Activated naive CD4-positive, alpha-beta T cell (primary cell): ENCODE measurements at places on chromosomes 12 and 14.

DNA sequence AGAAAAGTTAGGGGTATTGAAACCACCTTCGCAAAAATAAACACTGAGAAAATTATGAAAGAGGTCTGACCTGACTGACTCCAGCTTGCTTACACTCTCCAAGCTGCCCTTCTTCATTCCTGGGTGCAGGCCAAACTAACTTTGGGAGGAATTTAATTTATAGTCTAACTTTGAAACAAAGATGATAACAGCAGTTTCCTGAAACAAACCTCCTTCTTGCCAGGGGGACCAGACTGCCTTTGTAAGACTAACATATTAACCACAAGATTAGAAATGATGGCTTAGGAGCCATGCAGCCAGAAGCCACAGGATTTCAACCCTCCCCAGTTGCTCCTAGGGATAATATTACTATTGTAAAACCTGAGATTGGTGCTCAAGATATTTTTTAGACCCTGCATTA, 13.8 kb upstream of the EEA1 start:
- no peak for DNase-seq

DNA sequence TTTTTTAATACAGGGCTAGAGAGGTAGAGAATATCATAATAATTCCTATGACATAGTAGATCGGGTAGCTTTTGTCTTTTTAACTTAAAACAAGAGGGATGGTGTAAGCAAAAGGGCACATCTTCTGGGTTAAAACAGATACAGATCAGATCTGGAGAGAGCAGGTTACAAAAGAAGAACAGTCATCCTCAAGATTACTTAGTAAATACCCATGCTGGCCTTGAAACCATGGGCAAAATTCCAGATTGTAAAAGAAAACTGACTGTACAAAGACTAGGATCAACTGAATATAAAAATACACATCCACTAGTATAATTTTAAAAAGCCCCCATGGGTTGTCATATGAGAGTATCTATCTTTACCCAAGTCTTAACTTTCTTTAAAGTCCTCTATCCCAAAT, 76.7 kb downstream of the MED13L start:
- no peak for DNase-seq

- DNase-seq: no peak
Observed at GRCh38 chr12:11778713-11779685, 129.5 kb downstream of the ETV6 start.

DNA sequence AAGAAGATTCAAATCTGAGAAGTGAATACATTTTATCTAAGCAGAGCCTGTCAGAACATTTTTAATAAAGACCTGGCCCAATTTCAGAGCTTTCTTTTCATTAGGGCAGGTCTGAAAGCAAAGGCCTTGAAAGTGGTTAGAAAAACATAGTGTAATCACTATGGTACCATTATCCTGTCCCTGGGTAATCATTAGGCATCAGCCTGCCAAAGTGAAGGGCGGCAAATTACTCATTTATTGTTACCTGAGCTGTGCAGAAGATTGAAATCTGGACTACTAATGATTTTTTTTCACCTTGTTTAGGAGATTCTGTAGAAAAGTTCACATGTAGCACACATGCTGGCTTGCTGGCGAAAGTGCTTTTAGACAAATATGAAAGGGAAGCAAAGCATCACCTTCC, 92.6 kb upstream of the PRKD1 start:
- no peak for DNase-seq

DNA sequence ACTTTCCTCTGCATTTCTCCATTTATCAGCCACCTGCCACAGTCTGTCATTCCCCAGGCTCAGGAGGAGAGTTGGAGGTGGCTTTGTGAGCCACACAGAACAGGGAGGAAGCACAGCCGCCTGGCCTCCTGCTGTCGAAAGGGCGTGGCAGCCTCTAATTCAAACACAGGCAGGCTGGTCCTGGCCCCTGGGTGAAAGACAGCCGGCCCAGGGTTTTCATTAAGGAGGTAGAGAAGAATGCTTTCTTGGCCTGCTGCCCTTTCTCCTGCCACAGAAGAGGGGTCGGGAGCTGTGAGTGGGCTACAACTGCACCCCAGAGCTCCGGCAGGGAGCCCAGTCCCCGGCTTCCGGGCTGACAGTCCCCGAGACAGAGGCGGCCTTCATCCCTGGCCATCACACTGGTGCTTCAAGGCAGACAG, 108.6 kb upstream of the FZD10 start:
- no peak for DNase-seq

DNA sequence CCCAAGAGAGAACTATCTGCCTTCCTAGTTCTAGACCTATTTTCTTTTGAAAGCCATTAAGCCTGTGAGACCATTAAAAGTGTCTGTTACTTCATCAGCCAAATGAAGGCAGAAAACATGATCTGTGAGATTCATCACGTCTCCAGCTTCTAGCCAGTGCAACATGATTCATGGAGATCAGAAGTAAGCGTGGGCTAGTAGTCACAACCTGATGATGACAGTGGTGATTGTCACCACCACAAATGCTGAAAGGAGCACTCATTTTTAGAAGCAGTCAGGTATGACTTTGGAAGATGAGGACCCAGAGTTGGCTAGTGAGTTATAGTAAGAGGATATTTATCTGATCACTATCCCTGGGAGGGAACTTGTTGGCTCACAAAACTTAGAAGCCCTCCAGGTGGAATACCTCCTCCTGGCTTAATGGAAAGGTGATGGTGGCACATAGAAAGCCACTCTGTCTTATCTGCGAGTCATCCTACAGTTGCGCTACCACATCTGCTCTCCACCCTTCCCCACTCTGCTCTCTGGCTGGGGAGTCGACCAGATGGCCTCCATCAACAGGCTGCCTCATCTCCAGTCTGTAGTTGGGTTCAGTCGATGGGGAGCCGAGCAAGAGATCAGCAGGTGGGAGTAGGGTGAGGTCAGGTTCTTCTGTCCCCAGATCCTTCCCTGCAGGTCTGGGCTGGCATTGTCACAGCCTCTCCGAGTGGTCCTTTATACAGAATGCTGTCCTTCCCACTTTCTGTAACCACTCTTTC, 317.6 kb upstream of the FKBP4 start:
- DNase-seq: no peak

DNA sequence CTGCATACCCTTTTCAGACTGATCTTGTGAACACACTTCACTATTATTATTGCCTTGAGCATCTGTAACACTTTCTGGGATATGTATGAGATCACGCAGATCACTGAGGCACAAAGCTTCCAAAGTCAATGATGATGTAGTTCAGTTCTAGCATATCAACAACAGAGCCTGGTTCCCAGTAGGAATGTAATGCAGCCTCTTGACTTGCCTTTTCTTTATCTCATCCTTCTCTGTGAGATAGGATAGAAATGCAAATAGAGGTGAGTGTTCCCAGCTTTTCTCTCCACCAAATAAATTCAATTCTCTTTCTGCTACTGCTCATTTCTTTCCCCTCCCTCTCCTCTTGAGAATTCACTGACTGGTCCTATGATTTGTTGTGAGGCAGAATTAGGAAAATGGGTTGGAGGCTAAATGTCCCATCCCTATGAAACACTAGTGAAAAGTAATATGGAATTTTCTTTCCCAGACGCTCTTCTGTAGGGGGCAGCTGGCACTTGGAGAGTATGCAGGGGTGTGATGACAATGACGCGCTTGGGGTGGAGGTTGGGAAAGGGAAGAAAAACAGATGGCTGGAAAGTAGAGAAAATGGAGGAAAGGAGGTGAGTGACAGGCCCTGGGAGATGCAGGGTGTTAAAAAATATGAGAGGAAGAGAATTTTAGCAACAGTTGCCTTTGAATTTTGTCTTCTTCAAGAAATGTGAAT, 96.0 kb upstream of the TMTC1 start:
- no peak for DNase-seq

GRCh38 chr14:69687606-69688298, 76.4 kb downstream of the SUSD6 start:
- no peak for DNase-seq

GRCh38 chr14:33987565-33988080, 36.7 kb upstream of the EGLN3 start:
- DNase-seq: no peak

- DNase-seq: no peak
Observed at GRCh38 chr12:12890543-12891079, 751 bp upstream of the GPRC5A start.

GRCh38 chr12:32843528-32844095, 53.0 kb downstream of the PKP2 start:
- no peak for DNase-seq

DNA sequence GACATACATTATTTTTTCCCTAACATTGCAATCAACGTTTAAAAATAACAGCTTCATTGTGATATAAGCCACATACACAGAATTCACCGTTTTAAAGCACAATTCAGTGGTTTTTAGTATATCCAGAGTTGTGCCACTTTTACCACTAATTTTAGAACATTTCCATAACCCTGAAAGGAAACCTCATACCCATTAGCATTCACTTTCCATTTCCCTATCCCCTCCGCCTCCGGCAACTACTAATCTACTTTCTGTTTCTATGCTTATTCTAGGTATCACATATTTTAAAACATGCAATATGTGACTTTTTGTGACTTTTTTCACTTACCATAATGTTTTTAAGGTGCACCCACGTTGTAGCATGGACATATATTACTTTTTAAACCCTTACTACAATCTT, 55.6 kb upstream of the ISM2 start:
- no peak for DNase-seq

DNA sequence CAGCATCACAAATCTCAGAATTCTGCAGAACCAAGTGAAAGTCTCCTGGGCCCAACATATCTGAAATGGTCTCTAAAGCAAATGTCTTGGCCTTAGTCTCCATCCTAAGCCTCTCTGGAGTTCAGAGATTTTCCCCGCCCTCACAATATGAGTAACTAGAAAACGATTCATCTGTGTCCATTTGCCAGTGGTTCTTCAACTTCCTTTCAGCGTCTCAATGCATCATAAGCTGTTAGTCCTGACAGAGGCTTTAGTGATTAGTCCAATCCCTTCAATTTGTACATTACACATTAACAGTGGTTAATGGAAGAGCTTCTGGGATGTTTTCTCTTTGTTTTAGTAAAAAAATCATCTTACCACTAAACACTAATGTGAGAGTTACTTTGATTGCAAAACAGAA, 17.4 kb downstream of the NPC2 start:
- no peak for DNase-seq

DNA sequence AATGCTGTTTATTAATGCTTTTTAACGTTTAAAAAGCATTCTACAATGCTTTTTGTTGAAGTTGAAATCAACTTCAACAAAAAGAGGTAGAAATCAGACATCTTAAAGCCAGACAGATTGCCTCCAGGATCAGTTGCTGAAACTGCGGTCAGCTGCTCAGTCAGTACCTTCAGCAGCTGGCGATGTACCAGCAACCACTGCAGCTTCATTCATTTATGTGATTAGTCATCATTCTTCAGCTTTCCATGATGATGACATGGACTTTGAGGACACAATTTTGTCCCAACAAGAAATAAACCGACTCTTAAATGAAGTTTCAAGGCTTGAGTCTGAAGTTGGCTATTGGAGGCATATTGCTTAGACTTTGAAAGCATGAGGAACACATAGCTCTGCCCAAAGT, 31.5 kb upstream of the NUAK1 start:
- DNase-seq: no peak

- DNase-seq: no peak
Observed at GRCh38 chr12:3352230-3352629, 138.8 kb upstream of the PRMT8 start.

- no peak for DNase-seq
Observed at GRCh38 chr12:115758183-115758582, 519.3 kb downstream of the MED13L start.

GRCh38 chr12:48787791-48788523, 932 bp downstream of the ADCY6 start:
- no peak for DNase-seq

DNA sequence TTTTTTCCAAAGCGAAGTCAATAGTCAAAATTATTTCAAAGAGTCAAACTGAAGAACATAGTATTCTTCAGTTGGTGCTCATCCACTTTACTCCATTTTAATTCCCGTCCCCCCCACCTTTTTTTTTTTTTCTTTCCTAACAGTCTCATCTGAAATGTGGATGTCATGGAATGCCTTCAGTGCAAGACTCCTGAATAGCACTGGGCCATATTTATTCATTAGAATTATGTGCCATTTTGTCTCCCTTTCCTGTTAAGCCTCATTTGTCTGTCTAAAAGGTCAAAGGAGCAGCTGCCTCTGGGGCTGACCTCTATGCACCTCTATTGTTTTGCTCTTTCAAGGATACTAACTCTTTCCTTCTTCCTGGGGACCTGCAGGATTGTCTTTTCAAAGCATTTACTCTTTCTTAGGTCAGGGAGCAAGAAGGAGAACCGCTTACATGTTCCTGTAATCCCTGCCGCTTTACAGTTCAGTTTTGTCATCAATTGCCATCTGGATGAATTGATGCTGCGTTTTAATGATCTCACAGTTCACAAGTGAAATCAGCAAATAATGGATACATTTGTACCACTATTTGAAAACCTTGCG, 310.6 kb downstream of the NPAS3 start:
- no peak for DNase-seq

DNA sequence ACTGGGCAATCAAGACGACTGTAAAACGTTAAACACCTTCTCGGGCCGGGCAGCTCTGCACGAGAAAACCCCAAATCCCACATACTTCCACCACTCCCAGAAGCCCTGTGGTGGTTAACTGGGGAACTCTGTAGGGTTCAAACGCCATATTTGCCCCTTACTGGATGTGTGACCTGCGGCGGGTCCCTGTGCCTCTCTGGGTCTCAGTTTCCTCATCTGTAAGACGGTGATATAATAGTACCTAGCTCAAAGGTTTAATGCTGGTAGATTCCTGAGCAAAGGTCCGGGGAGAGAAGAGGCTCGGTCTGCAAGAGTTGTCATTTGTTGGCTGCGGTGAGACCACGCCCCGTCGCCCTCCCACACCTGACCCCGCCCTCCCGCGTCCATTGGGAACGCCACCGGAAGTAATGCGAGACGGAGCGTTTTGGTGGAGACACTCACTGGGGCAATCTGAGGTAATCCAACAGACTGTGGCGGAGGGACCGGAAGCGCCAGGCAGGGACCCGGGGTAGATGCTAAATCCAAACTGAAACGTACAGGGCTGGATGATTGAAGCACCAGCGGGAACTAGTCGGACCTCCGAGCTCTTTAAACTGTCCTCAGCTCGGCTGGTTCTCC, 661 bp upstream of the OGFOD2 start:
- DNase-seq: peak; percentile 98

DNA sequence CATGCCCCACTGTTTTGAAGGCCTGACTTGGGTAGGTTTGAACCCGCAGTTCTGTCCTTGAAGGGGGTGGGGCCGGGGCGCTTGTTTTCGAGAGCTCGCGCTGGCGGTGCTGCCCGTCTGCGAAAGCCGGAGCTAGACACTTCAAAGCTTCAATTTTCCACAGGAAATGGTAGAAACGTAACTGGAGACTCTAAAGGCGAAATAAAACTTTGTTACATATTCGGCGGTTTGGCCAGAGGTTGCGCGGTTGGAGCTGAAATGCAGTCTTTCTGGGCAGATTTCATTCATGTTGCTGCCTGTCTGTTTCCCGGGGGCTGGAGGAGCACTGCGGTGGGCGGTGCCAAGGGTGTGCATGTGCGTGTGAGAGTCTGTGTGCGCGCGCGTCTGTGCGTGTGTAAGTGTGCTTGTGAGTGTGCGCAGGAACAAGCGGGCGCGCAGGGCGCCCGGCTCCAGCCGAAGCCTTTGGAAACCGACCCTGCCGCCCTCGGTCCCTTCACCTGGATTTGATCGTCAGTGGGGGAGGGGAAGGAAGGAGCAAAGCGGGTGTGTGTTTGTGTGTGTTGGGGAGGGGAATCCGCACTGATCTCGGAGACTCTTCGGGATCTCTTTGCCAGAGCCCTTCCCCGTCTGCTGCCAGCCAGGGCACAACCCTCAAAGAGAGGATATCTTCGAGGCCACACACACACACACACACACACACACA, 227.7 kb upstream of the CRY1 start:
- peak; percentile 74 for DNase-seq

GRCh38 chr12:38875586-38876228, 29.7 kb downstream of the CPNE8 start:
- no peak for DNase-seq

- no peak for DNase-seq
Observed at GRCh38 chr14:102795060-102795925, 18.0 kb downstream of the TRAF3 start.
